GM13976 (cell line): ENCODE measurements at places on chromosomes 1 and 21.

DNA sequence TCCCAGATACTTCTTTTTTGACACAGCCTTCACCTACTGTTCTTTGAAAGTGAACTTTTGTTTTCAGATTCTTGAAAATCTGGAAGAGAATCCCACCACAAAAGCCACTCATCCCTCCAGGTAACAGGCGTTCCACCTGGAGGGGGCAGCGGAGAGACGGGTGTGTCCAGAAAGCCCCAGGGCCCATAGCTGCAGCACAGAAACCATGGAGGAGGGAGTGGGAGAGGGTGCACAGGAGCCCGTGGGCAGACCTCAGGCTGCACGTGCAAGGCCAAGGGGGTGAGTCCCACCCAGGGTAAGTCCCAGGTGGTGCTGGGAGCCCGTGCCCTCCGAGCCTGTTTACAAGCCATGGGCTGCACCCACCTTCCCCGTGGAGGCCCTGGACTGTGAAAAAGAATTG, 86.5 kb downstream of the PSMG1 start:
- peak; percentile 28 for DNase-seq

GRCh38 chr21:31893851-31894415, 21.1 kb downstream of the HUNK start:
- no peak for DNase-seq

DNA sequence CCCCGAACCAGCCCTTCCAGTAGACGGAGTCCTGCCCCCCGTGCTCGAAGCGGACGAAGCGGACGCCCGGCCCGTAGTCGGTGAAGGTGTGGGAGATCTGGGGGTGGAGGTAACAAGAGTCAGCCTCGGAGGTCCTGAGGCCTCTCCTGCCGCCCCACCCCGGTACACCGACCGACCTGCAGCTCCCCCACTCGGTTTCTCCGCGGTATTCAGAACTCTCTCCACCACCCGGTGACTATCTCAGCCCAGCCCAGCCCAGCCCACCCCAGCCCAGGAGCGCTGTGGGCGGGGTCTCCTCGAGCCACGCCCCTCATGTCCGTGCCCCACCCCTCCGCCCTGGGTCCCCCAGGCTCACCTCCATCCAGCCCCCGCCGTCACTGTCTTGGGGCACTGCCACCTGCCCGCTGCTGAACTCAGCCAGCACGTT, 5.5 kb downstream of the FBXO2 start:
- DNase-seq: no peak

GRCh38 chr1:171984262-171984661, 143.0 kb downstream of the DNM3 start:
- no peak for DNase-seq

- DNase-seq: no peak
Measured at GRCh38 chr21:39568361-39568760, 44.4 kb upstream of the B3GALT5 start.

DNA sequence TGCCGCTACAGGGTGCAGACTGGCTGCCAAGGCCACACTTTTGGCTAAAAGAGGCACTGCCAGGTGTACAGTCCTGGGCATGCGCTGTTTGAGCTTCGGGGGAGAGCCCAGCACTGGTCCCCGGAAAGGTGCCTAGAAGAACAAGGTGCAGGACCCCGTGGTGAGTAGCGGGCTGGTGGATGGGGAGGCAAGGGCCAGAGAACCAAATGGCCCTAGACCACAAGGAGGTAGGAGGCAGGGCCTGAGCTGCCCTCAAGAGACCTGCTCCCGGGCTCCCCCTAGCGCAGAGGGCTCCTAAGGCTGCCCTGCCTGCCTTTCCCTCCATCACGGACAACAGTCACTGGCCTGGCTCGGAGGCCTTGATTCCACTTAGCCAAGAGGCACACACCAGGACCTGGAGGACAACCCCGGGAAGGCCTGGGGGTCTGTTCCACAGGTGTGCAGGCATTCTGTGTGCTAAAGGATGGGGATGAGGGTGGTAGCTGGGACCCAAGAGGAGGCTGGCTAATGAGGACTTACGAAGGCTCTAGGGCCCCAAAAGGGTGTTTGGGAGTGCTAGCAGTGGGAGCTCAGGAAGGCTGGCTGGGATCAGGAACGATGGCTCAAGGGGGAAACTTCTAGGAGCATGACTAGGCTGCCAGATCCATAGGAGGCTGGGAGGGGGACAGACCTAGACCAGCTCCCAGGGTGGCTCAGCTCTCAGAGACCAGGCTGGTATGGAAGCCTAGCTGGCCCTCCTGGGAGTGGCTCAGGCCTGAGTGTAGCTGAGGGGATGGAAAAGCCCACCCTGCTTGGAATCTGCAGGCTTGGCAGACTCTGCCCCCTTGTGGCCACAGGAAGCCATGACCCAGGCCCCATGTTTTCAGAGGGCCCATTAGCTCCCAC, 742 bp downstream of the ARTN start:
- peak; percentile 90 for DNase-seq

GRCh38 chr1:25541889-25542658, 1.3 kb upstream of the LDLRAP1 start:
- no peak for DNase-seq

DNA sequence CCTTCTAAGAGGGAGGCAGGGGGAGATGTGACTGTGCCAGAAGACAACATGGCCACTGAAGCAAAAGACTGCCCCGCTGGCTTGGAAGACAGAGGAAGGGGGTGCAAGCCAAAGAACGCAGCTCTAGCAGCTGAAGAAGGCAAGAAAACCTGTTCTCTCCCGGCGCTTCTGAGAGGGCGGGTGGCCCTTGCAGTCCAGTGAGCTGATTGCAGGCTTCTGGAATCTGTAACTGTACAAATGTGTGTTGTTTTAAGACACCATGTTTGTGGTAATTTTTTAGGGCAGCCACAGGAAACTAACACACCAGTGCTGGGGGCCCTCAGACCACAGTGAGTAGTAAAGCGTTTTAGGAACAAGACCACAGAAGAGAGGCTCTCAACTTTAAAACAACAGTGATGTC, 47.0 kb downstream of the CD46 start:
- no peak for DNase-seq

GRCh38 chr1:28156821-28157220, 19.7 kb downstream of the PTAFR start:
- no peak for DNase-seq

- DNase-seq: no peak
Measured at GRCh38 chr1:99305626-99306025, 41.3 kb downstream of the PLPPR4 start.

- DNase-seq: no peak
Measured at GRCh38 chr1:156848461-156849150, 10.3 kb downstream of the INSRR start.

DNA sequence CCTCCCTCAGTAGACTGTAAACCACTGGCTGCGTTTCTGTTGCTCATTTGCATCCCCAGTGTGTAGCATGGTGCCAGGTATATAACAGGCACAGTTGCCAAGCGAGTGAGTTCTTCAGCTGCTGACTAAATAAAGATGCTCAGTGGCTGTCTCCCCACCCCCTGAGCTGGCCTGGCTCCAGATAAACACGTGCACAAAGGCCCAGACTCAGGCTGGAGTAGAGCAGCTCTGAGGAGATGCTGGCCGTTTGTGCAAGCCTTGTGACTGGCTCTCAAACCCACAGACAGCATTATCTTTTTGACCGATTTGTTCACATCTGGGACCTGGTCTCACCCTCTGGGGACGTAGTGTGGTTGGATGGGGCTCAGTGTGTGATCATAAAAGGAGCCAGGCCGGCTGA, 7.1 kb downstream of the CHRNB2 start:
- DNase-seq: no peak

DNA sequence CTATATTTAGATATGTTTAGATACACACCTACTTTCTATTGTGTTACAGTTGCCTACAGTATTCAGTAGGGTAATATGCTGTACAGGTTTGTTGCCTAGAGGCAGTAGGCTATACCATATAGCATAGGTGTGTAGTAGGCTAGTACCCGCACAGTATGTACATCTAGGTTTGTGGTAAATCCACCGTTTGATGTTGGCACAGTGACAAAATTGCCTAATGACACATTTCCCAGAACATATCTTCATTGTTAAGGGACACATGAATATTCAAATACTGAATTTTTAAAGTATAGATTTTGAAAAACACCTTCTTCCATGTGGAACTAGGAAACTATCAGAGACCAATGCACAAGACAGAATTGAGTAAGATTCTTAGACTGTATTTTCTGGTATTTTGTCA, 22.6 kb upstream of the PDC start:
- DNase-seq: no peak

GRCh38 chr21:45436351-45437065, 31.5 kb downstream of the COL18A1 start:
- no peak for DNase-seq

DNA sequence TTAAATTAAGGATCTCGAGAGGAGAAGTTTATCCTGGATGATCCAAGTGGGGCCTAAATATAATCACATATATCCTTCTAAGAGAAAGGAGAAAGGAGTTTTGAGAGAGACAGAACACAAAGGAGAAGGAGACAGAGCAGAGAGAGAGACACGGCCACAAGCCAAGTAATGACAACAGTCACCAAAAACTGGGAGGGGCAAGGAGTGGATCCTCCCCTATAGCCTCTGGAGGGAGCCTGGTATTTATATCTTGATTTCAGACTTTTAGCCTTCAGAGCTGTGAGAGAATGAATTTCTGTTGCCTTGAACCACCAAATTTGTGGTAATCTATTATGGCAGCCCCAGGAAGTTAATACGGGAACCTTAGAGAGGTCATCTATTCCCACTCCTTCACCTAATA, 49.5 kb upstream of the CD1D start:
- no peak for DNase-seq

- no peak for DNase-seq
Measured at GRCh38 chr1:22831729-22832413, 121.2 kb downstream of the EPHB2 start.

GRCh38 chr1:81129366-81129765, 671.4 kb upstream of the ADGRL2 start:
- no peak for DNase-seq

DNA sequence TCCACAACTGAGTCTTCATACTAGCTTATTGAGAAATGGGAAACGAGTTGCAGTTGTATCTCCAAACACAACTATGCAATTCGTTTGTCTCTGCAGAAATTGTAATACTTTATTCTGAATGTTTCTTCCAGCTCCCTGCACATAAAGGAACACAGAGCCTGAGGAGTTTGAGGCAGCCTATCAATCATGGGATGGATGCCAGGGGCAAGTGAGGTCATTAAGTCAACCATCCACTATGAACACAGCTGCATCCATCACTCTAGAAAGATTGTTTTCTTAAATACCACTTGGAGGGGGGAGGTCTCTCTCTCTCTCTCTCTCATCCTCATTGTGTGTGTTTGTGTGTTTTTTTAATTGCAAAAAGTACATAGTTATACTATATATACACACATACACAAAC, 2.9 kb upstream of the PSMB2 start:
- no peak for DNase-seq

GRCh38 chr1:246588159-246588721, 22.0 kb downstream of the CNST start:
- DNase-seq: no peak

- no peak for DNase-seq
Measured at GRCh38 chr1:245751116-245751515, 596.3 kb downstream of the KIF26B start.

GRCh38 chr1:15676688-15677661, 7.1 kb upstream of the PLEKHM2 start:
- DNase-seq: no peak

GRCh38 chr1:215793180-215793579, 226.1 kb downstream of the KCTD3 start:
- DNase-seq: no peak

DNA sequence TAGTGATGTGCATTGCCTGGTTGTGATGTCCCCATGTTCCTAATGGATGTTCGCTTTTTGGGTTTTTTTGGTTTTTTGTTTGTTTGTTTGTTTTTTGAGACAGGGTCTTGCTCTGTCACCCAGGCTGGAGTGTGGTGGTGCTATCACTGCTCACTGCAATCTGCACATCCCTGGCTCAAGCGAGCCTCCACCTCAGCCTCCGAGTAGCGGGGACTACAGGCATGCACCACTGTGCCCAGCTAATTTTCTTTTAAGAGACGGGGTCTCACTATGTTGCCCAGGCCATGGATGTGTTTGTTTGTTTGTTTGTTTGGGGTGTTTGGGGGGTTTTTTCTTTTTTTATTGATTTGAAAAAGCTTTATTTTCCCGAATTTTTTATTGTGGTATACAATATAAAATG, 2.1 kb downstream of the COL6A2 start:
- DNase-seq: no peak

- DNase-seq: no peak
Measured at GRCh38 chr1:40344597-40344996, 27.5 kb upstream of the COL9A2 start.

DNA sequence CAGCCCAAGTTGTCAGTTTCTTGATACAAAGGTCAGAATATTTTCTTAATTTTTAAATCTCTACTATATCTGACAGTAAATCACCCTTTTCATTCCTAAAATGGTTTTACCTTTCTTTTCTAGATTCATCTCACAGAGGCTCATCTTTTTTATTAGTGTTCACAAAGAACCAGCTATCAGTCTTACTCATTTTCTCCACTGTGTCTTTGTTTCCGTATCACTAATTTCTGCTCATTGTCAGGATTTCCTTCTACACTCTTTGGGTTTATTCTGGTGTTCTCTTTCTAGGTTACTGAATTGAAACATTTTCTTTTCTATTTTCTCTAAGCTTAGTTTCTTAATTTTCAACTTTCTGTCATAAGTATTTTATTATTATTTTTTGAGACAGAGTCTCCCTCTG, 8.7 kb downstream of the AGPAT3 start:
- DNase-seq: peak; percentile 31

DNA sequence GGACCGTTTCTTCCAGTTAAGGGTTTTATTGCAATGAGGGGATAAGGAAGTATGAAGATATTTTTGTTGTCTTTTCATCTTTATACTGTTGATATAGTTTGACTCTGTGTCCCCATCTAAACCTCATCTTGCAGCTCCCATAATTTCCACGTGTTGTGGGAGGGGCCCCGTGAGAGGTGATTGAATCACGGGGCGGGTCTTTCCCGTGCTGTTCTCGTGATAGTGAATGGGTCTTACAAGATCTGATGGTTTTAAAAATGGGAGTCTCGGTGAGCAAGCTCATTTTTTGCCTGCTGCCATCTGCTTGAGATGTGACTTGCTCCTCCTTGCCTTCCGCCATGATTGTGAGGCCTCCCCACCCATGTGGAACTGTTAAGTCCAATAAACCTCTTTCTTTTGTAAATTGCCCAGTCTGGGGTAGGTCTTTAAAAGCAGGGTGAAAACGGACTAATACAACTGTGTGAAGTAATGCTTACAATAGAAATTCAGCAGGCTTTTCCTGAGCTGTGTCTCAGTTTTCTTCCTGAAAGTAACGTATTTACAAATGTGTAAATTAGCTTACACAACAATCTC, 377.3 kb downstream of the SIPA1L2 start:
- DNase-seq: no peak

- DNase-seq: peak; percentile 1
Measured at GRCh38 chr1:30422251-30422650, 301.1 kb downstream of the MATN1 start.

- DNase-seq: no peak
Measured at GRCh38 chr1:229845410-229846138, 219.5 kb downstream of the URB2 start.
